ENCODE measurements at places on chromosomes 1 and 21.

- no peak for DNase-seq
Measured at GRCh38 chr21:14121719-14122118, 89.0 kb downstream of the LIPI start.

DNA sequence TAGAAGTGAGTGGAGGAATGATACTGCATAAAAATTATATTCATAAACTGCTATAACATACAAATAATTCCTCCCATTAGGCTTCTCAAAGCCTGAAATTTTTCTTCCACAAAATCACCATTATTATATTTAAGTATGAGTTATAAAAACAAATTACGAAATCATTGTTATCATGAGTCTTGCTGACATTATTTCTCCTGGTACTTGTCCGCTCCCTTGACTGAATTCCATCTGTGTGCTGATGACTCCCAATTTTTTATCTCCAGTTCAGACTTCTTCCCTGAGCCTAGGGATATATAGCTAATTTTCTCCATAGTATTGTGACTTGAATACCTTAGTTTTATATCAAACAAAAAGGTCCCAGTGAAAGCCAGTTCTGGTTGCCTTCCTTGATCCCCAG, 268.2 kb downstream of the HMCN1 start:
- no peak for DNase-seq

GRCh38 chr1:64893921-64894320, 72.4 kb downstream of the JAK1 start:
- no peak for DNase-seq

DNA sequence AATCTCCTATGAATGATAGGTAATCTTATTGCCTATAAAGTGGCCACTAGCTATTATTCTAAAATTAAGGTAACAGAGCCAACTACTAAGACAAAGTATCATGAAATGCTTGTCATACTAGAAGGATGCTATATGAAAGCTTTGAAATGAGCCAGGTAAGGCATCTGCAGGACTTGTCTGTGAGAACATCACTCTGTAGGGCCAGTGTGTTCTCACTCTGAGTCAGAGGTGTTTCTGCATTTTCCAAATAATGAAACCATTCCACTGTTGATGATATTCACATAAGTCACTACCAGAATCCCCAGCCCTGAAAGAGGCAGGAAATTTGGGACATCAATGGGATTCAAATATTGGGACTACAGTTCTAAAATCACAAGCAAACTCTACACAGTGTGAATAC, 25.8 kb upstream of the GBP5 start:
- no peak for DNase-seq

DNA sequence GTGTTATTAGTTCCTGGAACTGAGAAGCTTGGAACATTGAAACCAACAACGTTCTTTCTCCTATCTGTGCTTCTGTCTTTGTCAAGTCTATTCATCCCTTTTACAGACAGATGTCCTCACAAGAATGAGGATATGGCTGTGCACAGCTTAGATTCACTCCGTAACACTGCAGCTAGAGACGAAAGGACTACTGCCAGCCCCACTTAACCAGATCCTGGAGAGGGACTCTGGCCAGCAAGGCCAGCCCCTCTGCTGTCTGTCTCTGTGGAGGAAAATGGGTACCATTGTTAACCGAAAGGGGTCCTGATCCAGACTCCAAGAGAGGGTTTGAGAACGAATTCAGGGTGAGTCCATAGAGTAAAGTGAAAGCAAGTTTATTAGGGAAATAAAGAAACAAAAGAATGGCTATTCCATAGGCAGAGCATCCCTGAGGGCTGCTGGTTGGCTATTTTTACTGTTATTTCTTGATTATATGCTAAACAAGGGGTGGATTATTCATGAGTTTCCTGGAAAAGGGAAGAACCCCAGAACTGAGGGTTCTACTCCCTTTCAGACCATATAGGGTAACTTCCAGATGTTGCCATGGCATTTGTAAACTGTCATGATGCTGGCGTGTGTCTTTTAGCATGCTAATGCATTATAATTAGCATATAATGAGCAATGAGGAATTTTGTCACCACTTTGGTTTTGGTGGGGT, 17.4 kb upstream of the USP24 start:
- no peak for DNase-seq

GRCh38 chr1:235075777-235076308, 52.8 kb downstream of the TOMM20 start:
- DNase-seq = no peak

- no peak for DNase-seq
Measured at GRCh38 chr1:64834734-64835133, 89.9 kb downstream of the RAVER2 start.

DNA sequence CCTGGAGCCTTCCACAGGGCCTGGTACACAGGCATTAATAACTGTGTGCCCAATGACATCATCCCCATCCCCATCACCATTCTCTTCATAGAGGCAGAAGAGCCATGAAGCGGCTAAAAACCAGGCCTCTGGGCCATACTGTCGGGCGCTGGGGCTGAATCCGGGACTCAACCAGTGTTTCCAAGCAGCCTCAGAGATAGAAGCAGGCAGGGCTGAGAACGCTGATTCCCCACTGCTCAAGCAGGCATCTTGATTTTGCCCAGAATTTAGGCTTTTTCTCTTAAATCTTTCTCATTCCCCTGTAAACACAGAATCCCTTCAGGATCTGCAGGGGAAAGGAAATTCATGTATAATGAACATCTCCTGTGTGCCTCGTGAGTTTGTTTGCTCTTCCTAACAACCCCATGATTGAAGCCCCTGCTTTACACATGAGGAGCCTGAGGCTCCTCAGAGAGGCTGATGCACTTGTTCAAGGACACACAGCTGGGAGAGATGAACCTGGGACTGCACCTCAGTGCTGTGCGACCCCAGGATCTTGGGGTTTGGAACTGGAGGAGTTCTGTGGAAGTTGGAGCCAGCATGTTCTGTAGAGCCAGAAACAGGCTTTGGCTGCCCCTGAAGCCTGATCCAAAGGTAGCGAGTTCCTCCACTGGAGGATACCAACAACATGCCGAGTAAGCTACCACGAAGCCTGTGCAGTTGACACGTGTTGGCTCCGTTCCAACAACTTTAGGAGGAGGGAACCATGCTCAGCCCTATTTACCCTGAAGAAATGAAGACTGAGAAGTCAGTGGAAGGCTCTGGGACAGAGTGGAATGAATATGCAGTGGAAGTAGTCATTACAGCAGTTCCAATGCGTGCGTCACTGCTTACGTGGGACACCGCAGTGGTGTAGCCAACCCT, 55.5 kb downstream of the EDN2 start:
- no peak for DNase-seq

- DNase-seq = no peak
Measured at GRCh38 chr1:199815947-199816346, 211.6 kb upstream of the NR5A2 start.

- no peak for DNase-seq
Measured at GRCh38 chr1:53197291-53198200, 922 bp downstream of the CPT2 start.

DNA sequence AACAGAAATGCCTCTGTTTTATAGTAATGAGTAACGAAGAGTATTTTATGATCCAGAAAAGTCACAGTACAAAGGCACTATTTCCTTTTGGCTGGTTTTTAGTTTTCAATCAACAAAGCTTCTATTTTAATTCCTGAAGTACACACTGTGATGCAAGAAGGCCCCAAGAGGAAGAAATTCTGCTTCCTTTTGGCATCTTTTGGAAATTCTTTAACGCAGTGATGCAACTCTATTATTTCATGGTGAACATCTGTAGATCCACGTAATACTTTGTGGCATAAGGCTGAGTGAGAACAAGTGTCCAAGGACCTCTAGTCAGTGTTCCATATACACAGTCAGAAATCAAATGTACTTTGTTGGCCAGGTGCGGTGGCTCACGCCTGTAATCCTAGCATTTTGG, 137.5 kb downstream of the TGFB2 start:
- DNase-seq = no peak

GRCh38 chr1:160904783-160905616, 20.0 kb upstream of the ITLN1 start:
- DNase-seq = no peak

DNA sequence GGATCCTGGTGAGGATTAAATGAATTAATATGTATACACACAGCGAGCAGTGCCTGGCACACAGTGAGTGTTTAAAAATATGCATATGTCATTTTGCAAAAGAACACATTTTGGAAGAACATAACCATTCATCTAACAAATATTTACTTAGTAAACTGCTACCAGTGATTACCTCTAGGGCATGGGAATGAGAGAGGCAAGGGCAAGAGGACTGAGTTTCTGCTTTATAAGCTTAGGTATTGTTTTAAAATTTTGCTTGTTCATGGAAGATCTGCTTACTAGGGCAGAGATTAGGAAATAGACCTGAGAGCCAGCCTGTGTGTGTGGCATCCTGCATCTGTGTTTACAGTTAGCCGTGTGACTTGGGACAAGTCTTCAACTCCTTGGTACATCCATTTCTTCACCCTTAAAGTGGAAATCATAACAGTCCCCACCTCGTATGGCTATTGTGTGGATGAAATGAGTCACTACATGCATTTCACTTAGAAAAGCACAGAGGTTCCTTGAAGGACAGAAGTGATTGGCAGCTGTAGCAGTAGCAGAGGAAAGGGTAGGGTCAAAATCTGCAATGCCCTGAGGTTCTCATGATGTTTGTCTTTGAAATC, 198.5 kb upstream of the FMN2 start:
- no peak for DNase-seq

GRCh38 chr21:42929969-42930368, 4.5 kb upstream of the ERVH48-1 start:
- DNase-seq = no peak

DNA sequence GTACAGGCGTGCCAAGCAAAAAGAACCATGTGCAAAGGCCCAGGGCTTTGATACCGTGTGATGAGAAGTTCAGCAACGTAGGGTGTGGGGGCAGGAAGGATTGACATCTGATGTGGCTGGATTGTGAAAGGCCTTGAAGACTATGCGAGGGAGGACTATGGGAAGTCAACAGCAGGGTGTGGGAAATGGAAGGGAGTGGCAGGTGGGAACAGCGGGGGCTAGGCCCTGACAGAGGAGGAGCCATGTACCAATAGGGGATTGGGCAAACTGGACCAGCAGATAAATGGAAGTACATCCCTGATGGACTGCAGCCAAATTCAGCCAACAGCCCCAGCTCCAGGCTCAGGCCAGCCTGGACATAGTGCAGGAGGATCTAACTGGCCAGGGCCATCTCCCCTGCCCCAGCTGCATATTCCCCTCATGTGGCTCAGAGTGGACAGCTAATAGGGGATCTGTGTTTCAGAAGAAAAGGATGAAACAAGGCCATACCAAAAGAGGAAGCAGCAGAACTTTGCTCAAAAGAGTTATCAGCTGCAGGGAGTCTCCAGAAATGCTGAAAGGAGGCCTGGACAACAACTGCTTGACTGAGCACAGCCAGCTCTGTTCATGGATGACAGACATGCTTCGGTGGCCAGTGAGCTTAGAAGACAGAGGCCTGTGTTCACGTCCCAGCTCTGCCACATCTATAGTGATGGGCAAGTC, 140.2 kb upstream of the SGIP1 start:
- DNase-seq = no peak

DNA sequence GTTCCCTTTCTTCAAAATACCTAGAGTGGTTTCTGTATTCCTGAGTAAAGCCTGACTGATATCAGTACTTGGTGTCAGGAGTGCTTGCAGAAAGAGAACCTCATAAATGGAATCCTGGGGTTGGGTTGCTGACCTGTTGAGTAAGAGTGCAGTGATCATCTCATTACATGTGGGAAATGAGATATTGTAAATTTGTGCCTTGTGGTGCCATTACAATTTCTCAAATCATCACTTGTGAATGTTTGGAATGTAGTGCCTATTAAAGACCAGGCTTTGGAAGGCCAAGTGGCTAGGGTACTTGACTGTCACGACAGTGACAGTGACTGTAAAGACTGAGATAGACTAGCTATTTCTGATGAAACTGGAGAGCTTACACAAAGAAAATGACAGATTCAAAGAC, 176.7 kb upstream of the CTTNBP2NL start:
- DNase-seq = no peak

GRCh38 chr21:44293551-44294231, 6.2 kb upstream of the PFKL start:
- no peak for DNase-seq

DNA sequence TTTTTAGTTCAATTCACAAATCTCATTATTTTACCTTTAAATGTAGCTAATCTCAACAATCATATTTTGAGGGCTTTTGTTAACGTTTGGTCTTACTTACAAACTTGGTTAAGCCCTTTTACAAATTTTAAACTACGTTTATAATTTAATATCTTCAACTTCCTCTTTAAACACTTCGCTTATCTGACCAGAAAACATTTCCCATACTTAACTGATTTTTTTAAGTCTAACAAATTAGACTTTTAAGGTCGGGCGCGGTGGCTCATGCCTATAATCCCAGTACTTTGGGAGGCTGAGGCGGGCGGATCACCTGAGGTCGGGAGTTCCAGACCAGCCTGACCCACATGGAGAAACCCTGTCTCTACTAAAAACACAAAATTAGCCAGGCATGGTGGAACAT, 300.9 kb downstream of the LMX1A start:
- DNase-seq = no peak

DNA sequence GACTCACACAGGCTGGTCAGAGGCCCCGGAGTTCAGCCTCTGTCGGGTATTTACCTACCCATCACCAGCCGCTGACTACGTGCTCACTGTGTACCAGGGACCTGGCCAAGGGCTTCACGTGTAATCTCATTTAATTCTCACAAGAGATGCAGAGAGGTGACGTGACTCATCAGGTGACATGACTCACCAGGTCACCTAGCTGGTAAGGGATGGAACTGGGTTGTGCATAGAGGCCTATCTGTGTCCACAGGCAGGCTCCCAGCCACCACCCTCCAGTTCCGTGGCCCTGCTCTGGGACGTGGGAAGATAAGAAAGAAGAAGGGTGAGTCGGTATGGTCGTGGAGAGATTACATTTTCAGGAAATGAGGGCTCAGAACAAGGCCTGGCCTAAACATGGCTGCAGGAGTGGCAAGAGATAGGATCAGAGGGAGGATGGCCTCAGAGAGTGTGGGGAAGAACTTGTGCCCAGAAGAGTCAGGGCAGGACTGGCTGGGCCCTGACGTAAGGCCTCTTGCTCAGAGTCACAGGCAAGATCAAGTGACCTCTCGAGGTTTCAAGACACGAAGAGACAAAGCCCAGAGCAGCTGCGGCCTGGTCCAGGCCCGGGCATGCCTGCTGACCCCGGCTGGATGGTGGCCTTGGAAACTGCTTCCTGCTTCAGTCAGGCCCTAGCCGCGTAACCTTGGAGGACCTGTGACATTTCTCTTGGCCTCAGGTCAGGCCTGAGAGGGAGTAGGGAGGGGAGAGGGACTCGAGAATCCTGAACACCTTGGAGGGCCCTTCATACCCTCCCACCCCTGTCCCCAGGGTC, 52.7 kb upstream of the WASF2 start:
- DNase-seq = no peak

GRCh38 chr1:234758851-234759250, 148.9 kb upstream of the IRF2BP2 start:
- DNase-seq = no peak

- no peak for DNase-seq
Measured at GRCh38 chr1:184267747-184268146, 119.1 kb upstream of the C1orf21 start.

DNA sequence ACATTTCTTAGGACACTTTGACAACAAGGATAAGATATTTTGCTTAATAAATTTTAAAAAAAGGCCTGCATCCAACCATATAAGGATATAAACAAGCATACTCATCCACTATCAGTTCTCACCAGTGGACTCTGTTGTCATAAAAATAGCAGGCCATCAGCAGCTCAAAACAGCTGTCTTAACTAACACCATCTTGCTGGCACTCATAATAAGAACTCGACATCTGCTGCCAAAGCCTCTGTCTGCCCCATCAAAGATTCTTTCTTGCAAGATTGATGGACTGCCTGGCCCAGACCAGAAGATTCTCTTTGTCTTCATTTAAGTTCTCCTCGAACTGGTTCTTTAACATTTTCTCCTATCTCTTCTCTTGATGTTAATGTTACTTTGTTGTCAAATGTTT, 10.1 kb downstream of the JMJD4 start:
- no peak for DNase-seq

All from stimulated activated CD8-positive, alpha-beta memory T cell treated with anti-CD3 and anti-CD28 coated beads, Interleukin-4, amount 100 ng/mL, for 4 hours (primary cell).